ENCODE measurements at places on chromosomes 16 and 17. TPM values are rescaled to one million over a fixed set of nuclear protein-coding genes. Genes with fewer than 3 reads are reported as not detected.

DNA sequence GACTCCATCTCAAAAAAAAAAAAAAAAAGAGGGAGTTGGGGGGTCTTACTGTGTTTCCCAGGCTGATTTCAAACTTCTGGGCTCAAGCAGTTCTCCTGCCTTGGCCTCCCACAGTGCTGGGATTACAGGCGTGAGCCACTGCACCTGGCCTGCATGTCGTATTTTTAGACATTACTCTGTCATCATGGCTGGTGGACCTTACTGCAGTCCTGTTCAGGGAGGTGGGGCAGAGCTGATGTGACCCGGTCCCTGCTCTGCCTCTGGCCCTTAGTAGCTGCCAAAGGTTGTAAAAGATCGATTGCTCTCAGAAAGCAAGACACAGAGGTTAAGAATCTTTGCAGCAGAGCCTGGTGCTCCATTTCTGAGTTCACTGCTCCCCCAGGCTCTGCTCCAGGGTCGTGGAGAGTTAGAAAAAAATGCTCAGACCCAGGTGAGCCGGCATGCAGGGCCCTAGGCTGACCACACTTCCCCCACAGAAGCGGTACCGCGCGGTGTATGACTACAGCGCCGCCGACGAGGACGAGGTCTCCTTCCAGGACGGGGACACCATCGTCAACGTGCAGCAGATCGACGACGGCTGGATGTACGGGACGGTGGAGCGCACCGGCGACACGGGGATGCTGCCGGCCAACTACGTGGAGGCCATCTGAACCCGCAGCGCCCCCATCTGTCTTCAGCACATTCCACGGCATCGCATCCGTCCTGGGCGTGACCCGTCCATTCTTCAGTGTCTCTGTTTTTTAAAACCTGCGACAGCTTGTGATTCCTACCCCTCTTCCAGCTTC, 7.1 kb upstream of the LASP1NB start:
- DNase-seq: no peak

- DNase-seq: no peak
Observed at GRCh38 chr17:18182978-18183333, 672 bp upstream of the ALKBH5 start.

- no peak for DNase-seq
Observed at GRCh38 chr16:88503374-88503770, 50.3 kb downstream of the ZFPM1 start.

Gene TCAP
- polyA plus RNA-seq: 1.0 TPM

DNA sequence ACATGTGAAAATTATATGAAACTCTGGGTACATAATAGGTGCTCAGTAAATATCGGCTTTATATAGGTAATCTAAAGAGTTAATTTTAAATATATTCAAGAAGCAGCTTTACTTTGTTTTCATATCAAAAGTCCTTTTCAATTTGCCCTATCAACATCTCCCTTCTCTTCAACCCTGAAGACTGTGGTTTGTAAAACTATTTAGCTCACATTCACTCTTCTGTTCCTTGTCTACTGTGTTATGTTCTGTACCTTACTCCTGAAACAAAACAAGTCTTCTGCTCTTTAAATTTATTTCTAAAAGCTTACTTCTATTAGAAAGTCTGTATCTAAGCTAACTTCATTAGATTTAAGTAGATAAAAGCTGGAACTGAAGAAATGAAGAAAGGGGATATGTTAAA, 301.7 kb upstream of the PMFBP1 start:
- DNase-seq: no peak

- DNase-seq: no peak
Observed at GRCh38 chr17:38751144-38751807, 1.3 kb upstream of the PSMB3 start.

Gene TTLL6
- polyA plus RNA-seq: 0.84 TPM

DNA sequence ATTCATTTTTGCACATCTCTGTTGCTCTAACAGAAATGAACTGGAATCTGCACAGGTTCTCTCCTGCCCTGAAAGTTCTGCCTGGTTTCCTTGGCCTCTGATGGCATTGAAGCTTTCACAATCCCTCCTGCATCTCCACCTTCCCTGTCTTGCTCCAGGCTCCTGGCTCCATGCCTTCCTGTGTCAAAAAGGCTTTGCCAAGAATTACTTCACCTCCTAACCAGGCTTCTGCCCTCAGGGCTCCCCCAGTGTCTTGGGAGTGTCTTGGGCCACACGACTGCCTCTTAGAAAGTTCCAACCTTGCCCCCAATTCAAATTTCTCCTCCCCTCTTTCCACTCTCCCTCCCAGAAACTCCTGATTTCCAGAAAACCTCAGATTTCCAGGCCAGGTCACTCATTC, 37.0 kb upstream of the DNAH9 start:
- no peak for DNase-seq

GRCh38 chr17:3843935-3844516, 2.0 kb downstream of the NCBP3 start:
- no peak for DNase-seq

DNA sequence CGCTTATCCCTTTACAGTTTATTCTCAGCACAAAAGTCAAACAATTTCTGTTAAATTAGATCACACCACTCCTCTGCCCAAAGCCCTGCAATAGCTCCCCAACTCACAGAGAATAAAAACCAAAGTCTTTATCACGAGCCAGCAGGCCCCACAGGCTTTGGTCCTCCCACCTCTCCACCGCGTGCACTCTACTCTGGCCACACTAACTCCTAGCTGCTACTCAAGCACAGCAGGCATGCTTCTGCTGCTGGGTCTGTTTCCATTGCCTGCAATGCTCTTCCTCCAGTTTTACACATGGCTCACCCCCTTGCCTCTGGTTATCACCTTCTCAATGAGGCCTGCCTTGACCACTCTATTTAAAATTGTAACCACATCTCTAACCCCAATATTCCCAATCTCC, 27.6 kb downstream of the HELZ start:
- DNase-seq: no peak

DNA sequence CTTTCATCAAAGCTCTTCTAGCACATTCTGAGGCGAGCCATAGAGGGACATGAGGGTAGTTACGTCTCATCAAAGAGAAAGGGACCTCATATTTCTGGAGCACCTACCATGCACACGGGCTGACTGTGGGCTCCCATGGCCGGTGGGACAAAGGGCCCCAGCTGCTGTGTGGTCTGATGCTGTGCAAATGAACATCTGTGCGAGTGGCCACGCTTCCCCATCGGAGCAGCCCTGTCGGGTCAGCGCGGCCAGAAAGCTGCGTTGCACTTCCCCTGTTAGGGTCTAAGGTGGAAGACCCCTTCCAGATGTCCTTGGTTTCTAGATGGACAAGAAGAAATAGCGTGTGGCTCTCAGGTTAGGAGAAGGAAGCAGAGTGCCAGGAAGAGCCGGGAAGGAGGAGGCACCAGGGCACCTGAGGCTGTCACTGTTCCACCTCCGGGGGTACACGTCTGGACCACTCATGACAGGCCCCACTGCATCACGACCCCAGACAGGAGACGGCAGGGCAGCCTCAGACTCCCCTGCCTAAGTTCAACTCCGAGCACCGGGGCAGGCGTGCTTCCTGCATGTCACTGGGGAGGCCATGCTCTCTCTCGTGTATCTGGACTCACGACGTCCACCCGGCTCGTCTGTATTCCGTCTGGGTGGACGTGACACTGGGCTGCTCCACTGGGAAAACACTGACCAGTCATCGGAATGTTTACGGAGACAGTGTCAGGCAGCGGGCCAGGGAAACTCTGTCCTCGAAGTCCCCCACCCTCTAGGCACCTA, 8.5 kb upstream of the BAIAP2 start:
- DNase-seq: no peak

Data from right lung (tissue), 10 donors.